ENCODE measurements at places on chromosomes 11 and 22.

DNA sequence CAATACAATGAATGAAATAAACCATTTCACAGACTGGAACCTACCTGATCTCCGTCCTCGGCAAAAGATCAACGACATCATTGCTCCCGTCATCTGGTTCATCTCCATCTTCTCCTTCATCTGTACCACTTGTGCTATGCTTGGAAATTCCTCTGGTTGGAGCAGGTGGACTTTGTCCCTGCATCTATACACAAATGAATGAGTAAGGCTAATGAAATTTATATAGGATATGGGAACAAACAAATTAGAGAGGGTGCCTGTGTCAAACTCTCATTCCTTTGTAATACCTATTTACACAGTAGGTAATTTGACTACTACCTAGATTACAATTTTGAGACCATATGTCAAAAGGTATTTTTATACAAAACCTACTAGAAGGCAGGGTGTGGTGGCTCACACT lies 59.4 kb downstream of the F2 start:
- no peak for DNase-seq

- no peak for DNase-seq
Measured at GRCh38 chr11:12815931-12816494, 141.8 kb downstream of the TEAD1 start.

- no peak for DNase-seq
Measured at GRCh38 chr22:39939830-39940229, 20.4 kb upstream of the TMA7B start.

GRCh38 chr22:47174671-47175112 lies 412.2 kb downstream of the TBC1D22A start:
- DNase-seq = no peak

GRCh38 chr11:103849366-103849765 lies 187.1 kb upstream of the DDI1 start:
- DNase-seq = no peak
